ENCODE measurements at places on chromosomes 13 and 19.
A peak's percentile ranks its signal among the peaks of the same experiment; 100 is the strongest.

- DNase-seq: peak; percentile 65
Measured at GRCh38 chr19:11587302-11587974, 9.8 kb upstream of the ZNF627 start.

- DNase-seq: peak; percentile 82
Measured at GRCh38 chr13:56718791-56719190, 421.9 kb upstream of the PRR20A start.

DNA sequence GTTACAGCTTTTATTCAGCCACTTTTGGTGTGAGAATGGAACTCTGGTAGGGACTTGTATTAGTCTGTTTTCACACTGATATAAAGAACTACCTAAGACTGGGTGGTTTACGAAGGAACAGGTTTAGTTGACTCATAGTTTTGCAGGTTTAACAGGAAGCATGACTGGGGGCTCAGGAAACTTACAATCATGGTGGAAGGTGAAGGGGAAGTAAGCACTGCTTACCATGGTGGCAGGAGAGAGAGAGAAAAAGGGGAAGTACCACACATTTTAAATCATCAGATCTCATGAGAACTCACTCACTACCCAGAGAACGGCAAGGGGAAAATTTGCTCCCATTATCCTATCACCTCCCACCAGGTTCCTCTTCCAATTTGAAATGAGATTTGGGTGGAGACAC, 942.2 kb downstream of the PCDH17 start:
- DNase-seq: no peak

GRCh38 chr13:43783820-43784219, 3.0 kb downstream of the ENOX1 start:
- peak; percentile 66 for DNase-seq

DNA sequence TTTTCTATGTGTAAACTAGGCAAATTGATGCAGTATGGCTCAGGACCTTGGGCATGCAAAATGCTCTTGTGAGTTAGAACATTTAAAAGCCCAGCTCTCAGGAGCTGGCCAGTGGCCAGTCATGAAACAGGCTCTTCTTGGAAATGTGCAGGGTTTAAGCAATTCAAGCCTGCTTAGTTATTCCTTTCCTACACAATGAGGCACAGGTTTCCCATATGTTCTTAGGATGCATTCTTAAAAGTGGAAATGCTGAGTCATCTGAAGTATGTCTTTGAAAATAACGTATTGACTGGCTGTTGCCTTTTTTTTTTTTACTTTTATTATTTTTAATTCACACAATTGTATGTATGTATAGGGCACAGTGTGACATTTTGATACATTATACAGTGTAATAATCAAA, 300.7 kb downstream of the SLC7A1 start:
- no peak for DNase-seq

- DNase-seq: no peak
Measured at GRCh38 chr19:3149526-3150505, 14.0 kb downstream of the GNA15 start.

- DNase-seq: peak; percentile 86
Measured at GRCh38 chr19:16338470-16339360, 14.1 kb downstream of the KLF2 start.

Data from endothelial cell of umbilical vein (primary cell).